Psoas muscle (tissue), 8 donors: ENCODE measurements at places on chromosomes 2 and 18. TPM values are rescaled to one million over a fixed set of nuclear protein-coding genes. Genes with fewer than 3 reads are reported as not detected.

DNA sequence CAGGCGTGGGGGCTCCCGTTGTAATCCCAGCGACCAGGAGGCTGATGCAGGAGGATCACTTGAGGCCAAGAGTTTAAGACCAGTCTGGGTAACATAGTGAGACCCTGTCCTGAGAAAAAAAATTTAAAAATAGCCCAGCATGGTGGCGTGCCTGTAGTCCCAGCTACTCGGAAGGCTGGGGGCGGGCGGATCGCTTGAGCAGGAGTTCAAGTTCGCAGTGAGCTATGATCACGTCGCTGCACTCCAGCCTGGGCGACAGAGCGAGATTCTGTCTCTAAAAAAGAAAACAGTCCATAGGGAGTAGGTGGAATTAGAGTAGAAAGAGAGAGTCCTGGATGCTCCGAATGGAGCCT is 325 bp upstream of the TTLL4 start:
- H3K4me3 ChIP-seq = peak overlapping the region; percentile 91
- no peak for DNase-seq
- no peaks in the 10 kb centered on the region for H3K27me3 ChIP-seq

GRCh38 chr2:67733517-67733916 is 329.3 kb downstream of the C1D start:
- no peak overlapping the region for H3K27ac ChIP-seq
- DNase-seq = no peak
- no peaks in the 10 kb centered on the region for H3K27me3 ChIP-seq
- no peak overlapping the region for H3K4me3 ChIP-seq

- no peak for DNase-seq
- H3K36me3 ChIP-seq = no peaks in the 10 kb centered on the region
- H3K27ac ChIP-seq = no peak overlapping the region
- H3K4me1 ChIP-seq = no peaks in the 10 kb centered on the region
- no peaks in the 10 kb centered on the region for H3K27me3 ChIP-seq
These were observed 40.6 kb upstream of the PGAP1 start for GRCh38 chr2:196967116-196967515.

DNA sequence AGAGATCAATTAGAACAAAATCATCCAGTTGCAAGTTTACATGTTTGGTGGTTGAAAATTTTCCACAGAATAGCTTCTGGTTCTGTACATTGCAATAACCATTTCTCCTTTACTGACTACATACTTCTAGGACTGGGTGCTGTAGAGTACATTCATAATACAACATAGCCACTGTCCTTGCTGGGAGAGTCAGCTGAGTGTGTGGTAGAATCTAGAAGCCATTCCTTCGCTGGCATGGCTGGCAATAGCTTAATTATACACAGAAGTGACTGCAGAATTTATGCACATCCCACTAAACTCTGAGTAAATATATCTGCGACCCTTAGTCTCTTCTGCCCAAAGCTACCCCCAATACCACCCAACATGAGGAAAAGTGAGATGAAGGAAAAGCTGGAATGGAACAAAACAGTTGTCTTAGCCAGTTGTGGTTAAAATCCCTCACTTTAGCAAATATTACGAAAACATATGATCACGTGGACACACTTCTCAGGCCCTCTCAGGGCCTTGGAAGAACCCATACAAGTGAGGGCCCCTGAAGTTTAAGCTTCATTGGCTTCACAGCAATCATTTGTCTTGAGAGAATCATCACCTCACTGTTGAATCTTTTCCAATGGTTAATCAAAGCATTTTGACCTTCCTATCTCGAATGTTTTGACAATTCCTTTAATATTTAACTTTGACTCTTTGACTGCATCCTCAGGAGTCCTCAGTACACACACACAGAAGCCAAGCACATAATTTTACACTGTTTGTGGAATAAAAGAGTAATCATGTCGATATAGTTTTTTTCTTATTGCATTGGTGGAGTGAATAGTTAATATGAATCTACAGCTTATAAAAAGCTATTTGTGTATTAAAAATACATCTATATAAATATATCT is 225.1 kb downstream of the ZNF385B start:
- no peak for DNase-seq
- no peaks in the 10 kb centered on the region for H3K36me3 ChIP-seq
- H3K4me1 ChIP-seq = peaks cover 9% of the 10 kb centered on the region
- H3K27me3 ChIP-seq = no peaks in the 10 kb centered on the region
- no peak overlapping the region for H3K4me3 ChIP-seq

- H3K36me3 ChIP-seq = no peaks in the 10 kb centered on the region
- no peaks in the 10 kb centered on the region for H3K27me3 ChIP-seq
- no peak for DNase-seq
These were observed 135.4 kb downstream of the BCL2 start for GRCh38 chr18:63183952-63184770.

GRCh38 chr18:14978962-14979535 is 231.1 kb downstream of the ANKRD30B start:
- H3K4me3 ChIP-seq = no peak overlapping the region
- H3K27ac ChIP-seq = no peak overlapping the region
- H3K36me3 ChIP-seq = no peaks in the 10 kb centered on the region
- H3K27me3 ChIP-seq = no peaks in the 10 kb centered on the region
- no peak for DNase-seq

GRCh38 chr2:182229297-182229696 is 197.5 kb downstream of the PDE1A start:
- no peak overlapping the region for H3K27ac ChIP-seq
- no peaks in the 10 kb centered on the region for H3K36me3 ChIP-seq
- H3K27me3 ChIP-seq = no peaks in the 10 kb centered on the region
- DNase-seq = no peak
- H3K4me3 ChIP-seq = no peak overlapping the region

- no peaks in the 10 kb centered on the region for H3K27me3 ChIP-seq
- H3K4me1 ChIP-seq = peaks cover 22% of the 10 kb centered on the region
- no peak for DNase-seq
- no peaks in the 10 kb centered on the region for H3K36me3 ChIP-seq
These were observed 33.5 kb upstream of the EML4 start for GRCh38 chr2:42135381-42136312.

Gene MSTN
- polyA plus RNA-seq = 1.6 TPM
